ENCODE measurements at places on chromosomes 2 and 18. TPM values are rescaled to one million over a fixed set of nuclear protein-coding genes. Genes with fewer than 3 reads are reported as not detected.

The LYPD1 gene
- total RNA-seq: not detected

The DSC2 gene
- 31.4 TPM for total RNA-seq

The UGT1A5 gene
- 0.53 TPM for total RNA-seq

The GTF3C2 gene
- 52.9 TPM for total RNA-seq

The NYAP2 gene
- total RNA-seq: not detected

The PLGLB2 gene
- total RNA-seq: 0.24 TPM

The CENPA gene
- total RNA-seq: 39.0 TPM

The TNS1 gene
- total RNA-seq: 1.8 TPM

- no peak for DNase-seq
These were observed 111.6 kb upstream of the SERTAD2 start for GRCh38 chr2:64765160-64765805.

- peak; percentile 73 for DNase-seq
These were observed 221.6 kb downstream of the RBM43 start for GRCh38 chr2:151040039-151040438.

- DNase-seq: no peak
These were observed 26.2 kb downstream of the CERS6 start for GRCh38 chr2:168482269-168482668.

DNA sequence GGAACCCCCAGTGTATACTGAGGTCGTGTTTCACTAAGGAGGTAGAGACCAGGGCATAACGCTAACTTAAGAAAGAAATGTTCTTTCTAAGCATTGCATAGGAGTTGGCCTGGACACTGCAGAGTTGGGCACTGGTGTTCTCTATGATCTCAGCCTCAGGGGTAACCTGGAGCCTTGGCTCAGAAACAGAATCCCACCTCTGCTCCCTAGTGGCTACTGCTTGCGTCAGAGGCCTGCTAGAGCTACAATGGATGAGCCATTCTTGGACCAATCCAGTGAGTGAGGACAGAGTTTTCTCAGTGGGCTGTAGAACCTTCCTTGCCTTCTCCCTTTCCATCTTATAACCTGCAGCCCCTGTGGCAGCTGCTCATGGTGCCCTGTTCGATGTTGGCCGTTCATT lies 324.4 kb upstream of the CELF4 start:
- no peak for DNase-seq

GRCh38 chr2:74881176-74881575 lies 47.2 kb downstream of the HK2 start:
- no peak for DNase-seq

DNA sequence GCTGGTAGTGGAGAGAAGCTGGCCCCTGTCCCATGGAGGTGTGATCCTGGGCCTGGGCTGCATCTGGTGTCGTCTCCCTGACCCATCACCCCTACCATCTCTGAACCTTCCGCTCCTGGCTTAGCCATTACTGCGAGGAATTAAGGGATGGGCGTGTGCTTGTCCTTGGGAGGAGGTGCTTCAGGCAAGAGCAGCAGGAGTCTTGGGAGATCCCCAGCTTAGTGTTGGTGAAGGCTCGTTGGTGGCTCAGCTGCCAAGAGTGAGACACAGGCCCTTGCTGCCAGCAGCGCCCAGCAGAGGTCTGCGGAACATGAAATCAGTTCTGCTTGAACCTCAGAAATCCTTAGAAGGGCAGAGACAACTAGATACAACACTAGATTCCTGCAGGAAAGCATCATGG lies 59.9 kb upstream of the TGFA start:
- no peak for DNase-seq

DNA sequence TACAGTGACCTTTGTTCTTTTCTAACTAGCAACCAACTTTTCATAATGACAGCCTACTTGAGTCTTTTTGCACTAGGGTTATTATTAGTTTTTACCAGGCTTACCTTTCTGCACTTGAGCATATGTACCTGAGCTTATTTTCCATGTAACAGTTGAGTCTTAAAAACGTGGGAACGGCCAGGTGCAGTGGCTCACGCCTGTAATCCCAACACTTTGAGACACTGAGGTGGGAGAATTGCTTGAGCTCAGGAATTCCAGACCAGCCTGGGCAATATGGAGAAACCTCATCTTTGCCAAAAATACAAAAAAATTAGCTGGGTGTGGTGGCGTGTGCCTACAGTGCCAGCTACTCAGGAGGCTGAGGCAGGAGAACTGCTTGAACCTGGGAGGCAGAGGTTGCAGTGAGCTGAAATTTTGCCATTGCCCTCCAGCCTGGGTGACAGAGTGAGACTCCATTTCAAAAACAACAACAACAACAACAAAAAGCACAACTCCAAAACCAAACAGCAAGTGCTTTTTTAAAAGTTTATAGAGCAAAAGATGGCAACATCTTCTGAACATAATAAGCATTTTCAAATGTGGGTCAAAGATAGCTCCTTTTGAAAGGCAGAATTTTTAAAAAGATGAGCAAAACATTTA lies 57.1 kb upstream of the CD28 start:
- DNase-seq: no peak

DNA sequence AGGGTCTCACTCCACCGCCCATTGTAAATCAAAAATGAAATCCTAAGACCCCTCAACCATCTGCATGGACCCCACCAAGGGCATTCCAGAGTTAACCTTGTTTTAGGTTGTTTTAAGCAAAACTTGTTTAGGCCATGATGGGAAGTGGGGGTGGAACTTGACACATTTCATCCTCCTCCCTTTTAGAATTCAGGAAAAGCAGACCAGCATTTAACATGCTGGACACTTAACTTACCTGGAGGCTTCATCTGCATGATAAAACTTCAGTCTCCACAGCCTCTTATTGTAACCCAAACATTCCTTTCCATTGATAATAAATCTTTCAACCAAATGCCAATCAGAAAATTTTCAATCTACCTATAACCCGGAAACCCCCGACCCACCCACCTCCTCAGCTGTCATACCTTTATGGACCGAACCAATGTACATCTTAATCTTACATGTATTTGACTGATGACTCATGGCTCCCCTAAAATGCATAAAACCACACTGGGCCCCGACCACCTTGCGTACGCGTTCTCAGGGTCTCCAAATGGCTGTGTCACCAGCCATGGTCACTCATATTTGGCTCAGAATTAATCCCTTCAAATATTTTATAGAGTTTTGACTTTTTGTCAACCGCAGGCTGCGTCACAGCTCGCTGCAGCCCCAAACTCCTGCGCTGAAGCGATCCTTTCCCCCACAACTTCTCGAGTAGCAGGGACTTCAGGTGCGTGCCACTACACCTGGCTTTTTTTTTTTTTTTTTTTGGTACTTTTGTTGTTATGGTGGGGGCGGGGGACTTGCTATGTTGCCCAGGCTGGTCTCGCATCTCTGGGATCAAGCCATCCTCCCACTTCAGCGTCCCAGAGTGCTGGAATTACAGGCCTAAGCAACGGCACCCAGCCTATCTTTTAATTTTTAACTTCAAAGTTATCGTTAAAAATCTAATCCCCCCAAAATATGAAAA lies 917 bp downstream of the MPPE1 start:
- no peak for DNase-seq

DNA sequence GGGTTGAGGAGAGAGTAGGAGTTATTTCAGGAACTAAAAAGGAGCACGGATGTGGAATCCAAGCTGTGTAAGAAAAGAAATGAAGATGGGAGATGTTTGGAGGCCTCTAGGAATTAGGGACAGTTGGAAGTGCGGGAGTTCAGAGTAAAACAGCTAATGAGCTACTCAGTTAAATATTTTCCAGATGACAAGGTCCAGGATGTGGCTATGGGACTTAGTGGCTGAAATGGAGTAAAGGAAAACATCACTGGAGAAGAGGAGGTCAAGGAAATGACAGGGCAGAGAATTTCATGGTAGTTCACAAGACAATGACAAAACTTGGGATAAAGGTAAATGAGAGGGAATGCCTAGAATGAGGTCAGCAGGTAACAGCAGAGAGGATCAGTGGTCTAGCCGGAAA lies 13.0 kb downstream of the GPR155 start:
- no peak for DNase-seq

DNA sequence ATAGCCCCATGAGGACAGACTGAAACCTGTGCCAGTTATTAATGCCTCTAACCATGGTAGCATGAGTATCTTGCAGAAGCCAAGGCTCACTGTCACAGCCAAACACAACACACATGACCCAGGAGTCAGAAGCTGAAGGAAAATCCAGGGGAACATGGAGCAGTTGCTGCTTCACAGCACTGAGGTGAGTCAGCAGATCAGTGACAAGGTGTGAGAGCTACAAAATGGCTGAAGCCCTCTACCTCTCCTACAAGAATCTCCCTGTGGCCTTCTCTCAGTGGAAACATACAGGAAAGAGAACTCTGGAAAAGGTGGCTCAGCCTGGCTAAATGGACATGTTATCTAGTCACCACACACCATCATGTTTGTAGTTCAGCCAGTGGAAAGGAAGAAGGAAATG lies 93.5 kb downstream of the NAB1 start:
- DNase-seq: no peak

GRCh38 chr2:50765146-50765545 lies 266.8 kb downstream of the NRXN1 start:
- no peak for DNase-seq

DNA sequence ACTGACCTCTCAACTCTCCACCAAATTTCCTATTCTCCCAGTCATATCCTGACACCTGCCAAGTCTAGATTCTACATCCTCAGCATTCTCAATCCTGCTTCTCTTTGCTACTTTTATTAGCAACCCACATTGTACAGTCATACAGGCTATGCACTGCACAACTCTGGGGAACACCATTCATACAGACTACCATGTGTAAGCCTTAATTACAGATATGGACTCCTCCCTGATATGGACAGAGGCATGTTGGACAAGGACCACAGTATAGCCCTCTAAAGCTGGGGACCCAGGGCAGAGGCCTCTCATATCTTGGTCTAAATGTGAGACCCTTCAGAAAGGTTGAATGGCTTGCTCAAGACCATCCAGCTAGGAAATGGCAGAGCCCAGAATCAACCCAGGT lies 36.3 kb downstream of the BOLA3 start:
- no peak for DNase-seq

DNA sequence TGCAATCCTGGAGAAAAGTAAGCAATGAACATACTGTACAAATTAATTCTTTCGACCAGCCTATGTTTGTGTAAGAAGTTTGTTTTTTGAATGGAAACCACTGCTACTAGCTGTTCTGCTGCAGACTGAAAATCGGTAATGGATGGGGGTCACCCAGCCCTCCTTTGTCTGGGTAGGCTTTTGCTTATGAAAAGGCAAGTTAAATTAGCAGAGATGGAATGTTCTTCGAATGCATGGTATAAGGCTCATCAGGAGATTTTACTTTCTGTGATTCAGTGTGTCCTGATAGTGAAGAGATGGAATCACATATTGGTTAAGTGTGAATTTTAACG lies 53.8 kb downstream of the EEF1B2 start:
- no peak for DNase-seq

- no peak for DNase-seq
These were observed 51.4 kb downstream of the ICOS start for GRCh38 chr2:203987959-203988358.

DNA sequence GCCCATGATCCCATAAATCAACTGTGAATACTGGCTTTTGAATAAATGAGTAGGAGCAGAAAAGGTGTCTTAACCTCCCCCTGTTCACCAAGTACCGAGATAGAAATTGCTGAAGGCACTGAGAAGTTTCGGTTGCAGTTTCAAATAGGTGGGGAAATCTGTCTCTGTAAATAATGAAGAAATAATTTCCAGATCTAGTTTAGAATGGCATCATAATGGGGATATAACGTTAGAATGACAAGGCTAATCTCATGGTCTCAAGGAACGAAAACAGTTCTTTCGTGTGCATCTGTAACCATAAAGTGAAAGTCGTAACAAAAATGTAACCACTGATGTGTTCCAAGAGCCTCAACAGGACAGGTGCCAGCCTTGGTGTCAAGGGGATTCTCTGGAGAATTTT lies 49.9 kb upstream of the TMEM18 start:
- no peak for DNase-seq

DNA sequence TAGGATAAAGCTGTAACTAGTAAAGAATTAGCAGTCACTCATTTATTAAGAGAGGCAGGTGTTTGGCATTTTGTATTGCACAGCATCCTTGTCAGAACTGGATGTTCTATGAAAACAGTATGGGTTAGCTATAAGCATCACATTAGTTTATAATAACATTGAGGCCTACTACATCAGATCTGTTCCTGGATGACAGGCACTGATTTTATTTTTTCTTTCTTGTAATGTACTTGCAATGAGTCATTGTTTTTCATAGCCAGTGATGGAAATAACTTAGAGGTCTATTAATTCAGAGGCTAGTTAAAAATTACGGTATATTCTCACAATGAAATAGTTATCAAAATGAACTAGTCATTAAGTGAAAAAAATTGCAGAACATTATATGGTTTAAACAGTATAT lies 13.0 kb upstream of the RMDN2 start:
- DNase-seq: no peak

DNA sequence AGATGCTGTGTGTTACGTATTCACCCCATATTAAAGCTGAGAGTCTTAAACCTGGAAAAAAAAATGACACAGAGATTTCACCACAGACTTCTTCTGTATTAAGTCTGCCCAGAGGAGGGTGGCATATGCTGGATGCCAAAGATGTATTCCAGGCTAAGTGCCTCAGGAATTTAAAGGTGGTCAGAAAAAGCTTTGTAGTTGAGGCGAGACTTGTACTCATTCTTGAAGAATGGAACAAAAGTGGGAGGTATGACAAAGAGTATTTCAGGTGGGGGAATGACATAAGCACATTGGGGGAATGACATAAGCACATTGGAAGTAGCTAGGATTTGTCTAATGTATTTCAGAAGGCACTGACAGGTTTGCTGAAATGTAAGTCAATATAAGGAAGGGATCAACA lies 98.6 kb downstream of the BABAM2 start:
- peak; percentile 99 for DNase-seq

- no peak for DNase-seq
These were observed 163.6 kb upstream of the TMEM200C start for GRCh38 chr18:6058941-6059340.

DNA sequence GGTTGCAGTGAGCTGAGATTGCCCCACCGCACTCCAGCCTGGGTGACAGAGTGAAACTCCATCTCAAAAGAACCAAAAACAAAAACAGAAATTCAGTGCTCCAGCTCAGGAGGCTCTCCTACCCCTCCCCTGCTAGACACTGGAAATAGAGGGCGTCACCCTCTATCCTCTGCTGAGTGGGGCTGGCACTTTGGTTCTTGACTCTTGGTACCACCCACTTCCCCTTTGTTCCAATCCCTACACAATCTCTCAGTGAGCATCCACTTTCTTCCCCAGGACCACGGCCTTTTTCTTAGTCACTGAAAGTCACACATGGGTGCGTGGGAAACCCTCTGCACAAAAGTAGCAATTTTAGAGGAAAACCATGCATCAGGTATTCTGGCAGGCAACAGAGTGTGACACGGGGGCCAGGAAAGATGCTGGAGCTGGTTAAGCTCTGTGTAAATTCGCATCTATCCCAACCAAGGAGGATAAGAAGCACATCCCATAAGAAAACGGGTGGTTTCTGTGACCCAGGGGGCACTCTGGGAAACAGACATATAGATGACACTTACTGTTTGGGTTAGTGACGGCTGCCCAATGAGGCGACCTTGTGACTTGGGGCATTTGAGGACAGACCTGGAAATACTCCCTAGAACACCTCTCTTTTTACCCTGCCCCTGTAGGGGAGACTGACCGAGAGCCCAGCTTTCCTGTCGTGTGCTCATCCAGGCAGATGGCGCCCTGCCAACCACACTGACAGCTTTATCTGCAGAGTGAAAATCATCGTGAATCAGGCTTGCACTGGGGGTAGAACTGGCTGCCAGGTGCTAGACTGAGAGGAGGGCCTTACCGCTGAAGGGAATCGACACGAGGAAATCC lies 7.7 kb downstream of the HJURP start:
- no peak for DNase-seq

Measured in foreskin keratinocyte (primary cell).